ENCODE measurements at places on chromosomes 2 and 18.

- DNase-seq, result no peak
These were observed 127.1 kb downstream of the SRBD1 start for GRCh38 chr2:45483997-45484396.

DNA sequence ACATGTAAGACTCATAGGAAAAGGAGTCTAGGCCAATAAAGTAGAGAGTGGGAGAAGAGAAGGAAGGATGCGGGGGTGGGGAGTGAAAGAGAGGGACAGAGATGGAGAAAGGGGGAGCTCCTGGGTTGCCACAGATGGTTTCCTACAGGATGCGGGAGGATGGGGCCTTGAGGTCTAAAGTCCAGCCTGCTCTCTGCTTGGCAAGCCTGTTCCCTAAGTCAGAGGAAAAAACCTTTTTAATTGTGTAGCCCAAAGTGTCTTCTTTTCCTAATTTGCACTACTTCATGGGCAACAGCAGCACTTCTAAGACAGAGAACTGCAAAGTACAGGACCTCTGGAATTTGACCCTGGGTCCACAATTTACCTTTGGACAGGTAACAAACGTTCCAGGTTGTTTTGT, 1.4 kb upstream of the FAM110C start:
- DNase-seq, result no peak

DNA sequence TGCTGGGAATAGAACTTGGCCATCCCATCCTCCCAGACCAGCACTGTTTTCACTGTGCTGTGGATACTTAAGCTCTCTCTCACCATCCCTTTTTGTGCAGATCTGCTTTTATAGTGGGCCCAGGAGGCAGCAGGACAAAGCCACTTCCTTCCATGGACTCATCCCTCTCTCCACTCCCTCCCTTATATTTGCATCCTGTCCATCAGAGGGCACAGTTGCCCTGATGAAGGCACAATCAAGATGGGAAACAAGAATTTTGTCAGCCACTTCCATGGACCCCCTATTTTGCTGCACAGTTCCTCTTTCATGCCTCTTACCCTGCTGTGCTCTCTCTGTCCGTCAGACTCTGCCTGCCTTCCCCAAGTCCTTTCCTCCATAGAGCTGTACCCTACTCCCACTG, 338.7 kb downstream of the HRH4 start:
- DNase-seq, result no peak

DNA sequence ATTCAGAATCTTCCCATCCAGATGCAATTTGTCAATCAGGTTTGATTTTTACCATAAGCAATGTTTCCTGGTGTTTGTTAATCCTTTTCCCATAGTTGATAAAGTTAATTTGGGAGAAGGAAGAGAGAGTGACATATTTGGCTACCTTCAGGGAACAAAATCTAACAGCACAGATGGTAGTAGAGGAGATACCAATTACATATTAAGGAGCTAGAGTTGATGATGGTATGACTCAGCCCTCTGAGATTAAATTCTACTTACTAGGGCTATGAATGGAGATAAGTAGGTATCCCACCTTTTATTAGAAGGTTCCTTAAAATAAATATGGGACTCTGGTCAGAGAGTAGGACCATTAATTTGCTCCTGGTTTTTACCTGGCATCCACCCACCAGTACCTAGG, 139.7 kb downstream of the EHBP1 start:
- DNase-seq, result no peak

- DNase-seq, result peak; percentile 62
These were observed 2.4 kb upstream of the HOXD8 start for GRCh38 chr2:176126929-176127773.

DNA sequence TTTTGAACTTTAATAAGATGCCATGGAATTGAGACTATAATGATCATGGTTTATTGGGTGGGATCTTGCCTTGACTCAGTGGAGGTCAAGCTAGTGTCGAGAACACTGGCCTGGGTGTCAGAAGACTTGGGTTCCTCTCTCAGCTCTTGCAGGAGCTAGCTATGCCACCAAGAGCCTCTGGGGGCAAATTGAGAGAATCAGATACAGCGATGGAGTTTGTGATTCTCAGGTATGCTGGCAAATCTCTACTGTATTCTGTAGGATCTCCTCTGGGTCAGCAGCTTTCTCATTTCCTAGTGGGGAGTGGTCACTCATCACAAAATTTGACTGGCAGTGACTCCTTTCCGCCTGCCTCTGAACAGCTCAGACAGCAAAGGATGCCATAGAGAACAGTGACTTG, 477.0 kb downstream of the RNF144A start:
- no peak for DNase-seq

GRCh38 chr2:211329882-211330281, 773.5 kb downstream of the CPS1 start:
- no peak for DNase-seq

- no peak for DNase-seq
These were observed 561.9 kb upstream of the ID2 start for GRCh38 chr2:8119782-8120505.

GRCh38 chr2:47058003-47058931, 96.8 kb downstream of the STPG4 start:
- DNase-seq, result no peak

DNA sequence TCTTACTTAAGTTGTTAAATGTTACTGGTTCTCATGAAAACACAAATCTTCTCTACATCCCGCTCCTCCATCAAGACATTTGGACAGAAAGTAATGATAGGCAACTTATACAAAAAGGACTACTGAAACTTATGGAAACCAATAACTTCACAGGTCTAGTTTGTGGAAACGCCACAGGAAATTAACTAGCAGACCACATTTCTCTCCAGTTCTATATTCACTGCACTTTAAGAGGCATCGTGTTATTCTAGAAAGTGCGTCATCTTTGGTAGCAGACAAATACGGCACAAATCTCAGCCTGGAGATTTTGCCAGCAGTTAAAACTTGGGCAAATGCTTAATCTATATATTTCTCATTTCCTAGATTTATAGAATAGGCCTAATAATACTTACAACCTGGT, 164.3 kb downstream of the EPHA4 start:
- DNase-seq, result no peak

GRCh38 chr2:73640511-73640911, 1.7 kb downstream of the NAT8 start:
- DNase-seq, result no peak

GRCh38 chr2:177355874-177356273, 36.7 kb upstream of the AGPS start:
- no peak for DNase-seq

GRCh38 chr2:119253114-119253702, 29.6 kb downstream of the STEAP3 start:
- DNase-seq, result no peak

DNA sequence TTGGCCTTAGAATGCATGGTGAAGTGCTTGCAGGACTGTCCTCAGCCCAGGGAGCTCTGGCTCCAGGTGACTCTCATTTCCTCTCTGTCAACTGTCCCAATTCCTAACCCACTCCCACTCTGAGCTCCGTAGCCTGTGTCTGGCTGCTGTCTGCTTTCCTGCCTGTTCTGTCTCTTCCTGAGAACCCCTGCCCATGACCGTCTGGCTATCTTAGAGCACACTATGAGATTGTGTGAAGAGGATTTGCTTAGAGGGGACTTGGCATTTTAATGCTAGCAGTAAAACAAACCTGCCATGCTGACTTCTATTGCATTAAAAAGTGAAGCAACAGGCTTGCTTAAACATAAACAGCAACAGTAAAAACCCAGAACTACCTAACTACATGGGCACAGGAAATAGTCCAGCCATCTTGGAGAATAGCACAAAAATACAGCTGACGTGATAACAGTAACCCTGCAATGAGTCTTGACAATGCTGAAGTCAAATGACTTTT, 234.7 kb downstream of the PRKCE start:
- DNase-seq, result no peak

DNA sequence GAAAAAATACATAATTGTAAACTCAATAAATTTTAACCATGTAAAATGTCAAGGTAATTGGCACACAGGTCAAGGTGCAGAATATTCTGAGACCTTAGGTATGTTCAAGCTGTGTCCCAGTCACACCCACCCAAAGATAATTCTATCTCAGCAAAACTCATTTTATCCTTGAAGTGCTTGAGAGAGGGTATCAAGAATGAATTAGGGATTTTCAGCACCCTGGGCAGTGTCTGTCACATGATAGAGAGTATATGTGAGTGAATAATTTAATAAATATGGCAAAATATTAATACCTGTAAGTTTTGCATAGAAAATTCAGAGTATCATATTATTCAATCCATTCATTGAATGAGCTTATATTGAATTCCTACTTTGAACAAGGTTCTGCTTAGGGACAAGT, 567.9 kb downstream of the FBXO15 start:
- DNase-seq, result no peak

DNA sequence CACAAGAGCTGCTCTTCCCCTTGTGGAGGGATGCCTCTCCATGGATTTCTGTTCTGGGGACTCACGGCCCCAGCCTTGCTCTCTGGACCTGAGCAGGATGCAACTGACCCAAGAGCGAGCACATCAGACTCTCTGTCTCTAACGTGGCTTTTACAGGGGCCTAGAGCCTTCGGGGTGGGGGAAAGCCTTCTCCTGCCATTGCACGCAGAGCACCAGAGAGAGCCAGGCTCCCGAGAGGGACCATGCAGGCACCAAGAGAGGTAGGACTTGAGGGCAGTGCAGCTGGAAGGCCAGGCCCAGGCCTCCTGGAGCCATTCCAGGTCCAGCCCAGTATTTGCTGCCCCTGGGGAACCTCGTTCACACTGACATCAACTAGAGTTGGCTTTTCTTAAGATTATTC, 475.6 kb upstream of the MYT1L start:
- DNase-seq, result no peak

DNA sequence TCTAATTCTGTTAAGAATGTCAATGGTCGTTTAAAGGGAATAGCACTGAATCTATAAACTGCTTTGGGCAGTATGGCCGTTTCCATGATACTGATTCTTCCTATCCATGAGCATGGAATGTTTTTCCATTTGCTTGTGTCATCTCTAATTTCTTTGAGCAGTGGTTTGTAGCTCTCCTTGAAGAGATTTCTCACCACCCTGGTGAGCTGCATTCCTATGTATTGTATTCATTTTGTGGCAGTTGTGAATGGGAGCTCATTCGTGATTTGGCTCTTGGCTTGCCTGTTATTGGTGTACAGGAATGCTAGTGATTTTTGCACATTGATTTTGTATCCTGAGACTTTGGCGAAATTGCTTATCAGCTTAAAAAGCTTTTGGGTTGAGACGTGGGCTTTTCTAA, 38.3 kb upstream of the WDR75 start:
- DNase-seq, result no peak

GRCh38 chr2:219109471-219109870, 48.8 kb upstream of the IHH start:
- DNase-seq, result no peak

GRCh38 chr2:101704046-101704466, 6.5 kb downstream of the MAP4K4 start:
- no peak for DNase-seq

DNA sequence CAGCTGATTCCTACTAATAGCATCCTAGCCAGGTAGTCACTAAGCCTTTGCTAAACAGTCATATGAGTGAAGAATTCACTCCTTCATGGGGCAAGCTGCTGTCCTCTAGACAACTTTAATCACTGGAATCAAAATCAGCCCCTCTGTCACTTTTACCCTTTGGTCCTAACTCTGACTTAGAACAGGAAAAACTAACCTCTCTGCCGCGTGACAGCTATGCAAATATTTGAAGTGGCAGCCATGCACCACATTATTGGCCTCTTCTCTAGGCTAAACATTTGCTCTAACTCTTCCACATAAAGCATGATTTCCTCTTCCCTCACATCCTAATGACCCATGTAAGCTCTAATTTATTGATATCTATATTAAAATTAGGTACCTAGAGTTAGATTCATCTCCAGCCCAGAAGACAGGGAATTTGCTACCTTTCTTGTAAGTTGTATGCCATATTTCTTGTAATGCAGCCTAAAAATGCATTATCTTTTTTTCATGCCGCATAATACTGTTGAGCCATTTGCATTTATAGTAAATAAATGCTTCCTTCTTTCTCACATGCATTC, 12.8 kb upstream of the ONECUT2 start:
- no peak for DNase-seq

- DNase-seq, result no peak
These were observed 5.6 kb downstream of the TXNL4A start for GRCh38 chr18:79982736-79983135.

- DNase-seq, result no peak
These were observed 44.5 kb upstream of the ACVR2A start for GRCh38 chr2:147800316-147800715.

- DNase-seq, result no peak
These were observed 125.7 kb downstream of the RBMS1 start for GRCh38 chr2:160367887-160368286.

GRCh38 chr2:38797250-38797676, 19.3 kb downstream of the GEMIN6 start:
- DNase-seq, result no peak

DNA sequence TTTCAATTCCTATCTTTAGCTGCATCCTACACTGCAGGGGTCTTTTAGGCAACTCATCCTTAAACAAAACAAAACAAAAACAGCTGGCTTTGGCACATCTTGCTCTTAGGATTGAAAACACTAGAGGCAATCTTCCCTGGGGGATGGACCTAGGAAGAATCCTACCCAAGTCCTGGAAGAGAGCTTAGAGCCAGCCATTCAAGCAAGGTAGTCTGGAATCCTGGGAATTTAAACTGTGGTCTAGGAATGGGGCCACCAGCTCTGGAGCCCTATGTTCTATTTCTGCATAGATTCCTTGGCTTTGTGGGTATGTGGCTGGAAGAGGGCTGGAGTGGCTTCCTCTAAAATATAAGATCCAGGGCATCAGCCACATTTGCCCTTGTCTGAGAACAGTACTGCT, 27.7 kb downstream of the MYL1 start:
- DNase-seq, result no peak

GRCh38 chr2:127721978-127722355, 20.7 kb downstream of the SFT2D3 start:
- no peak for DNase-seq

GRCh38 chr2:67309281-67309680, 87.9 kb upstream of the ETAA1 start:
- DNase-seq, result no peak

DNA sequence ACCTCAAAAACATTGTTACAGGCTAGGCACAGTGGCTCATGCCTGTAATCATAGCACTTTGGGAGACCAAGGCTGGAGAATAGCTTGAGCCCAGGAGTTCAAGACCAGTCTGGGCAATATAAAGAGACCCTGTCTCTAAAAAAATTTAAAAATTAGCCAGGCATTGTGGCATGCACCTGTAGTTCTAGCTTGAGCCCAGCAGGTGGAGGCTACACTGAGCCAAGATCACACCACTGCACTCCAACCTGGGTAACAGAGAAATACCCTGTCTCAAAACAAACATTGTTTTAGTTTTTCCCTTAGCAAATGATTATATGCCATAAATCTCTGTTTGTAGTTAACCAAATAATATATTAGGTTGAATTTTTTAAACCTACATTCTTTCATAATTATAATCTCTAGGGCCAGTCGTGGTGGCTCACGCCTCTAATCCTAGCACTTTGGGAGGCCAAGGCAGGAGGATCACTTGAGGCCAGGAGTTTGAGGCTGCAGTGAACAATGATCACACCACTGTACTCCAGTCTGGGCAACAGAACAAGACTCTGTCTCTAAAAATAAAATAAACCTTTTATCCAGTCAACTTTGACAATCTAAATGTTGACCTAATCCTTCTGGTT, 13.3 kb upstream of the CYP20A1 start:
- DNase-seq, result no peak

- no peak for DNase-seq
These were observed 39.8 kb downstream of the VSNL1 start for GRCh38 chr2:17580319-17580715.

- no peak for DNase-seq
These were observed 3.3 kb downstream of the INPP5D start for GRCh38 chr2:233063269-233063975.

Data from NCI-H1105 (cell line).